A549 treated with DMSO at 1 μM for 4 hours (cell line): ENCODE measurements at places on chromosomes 11 and 22. TPM values are rescaled to one million over a fixed set of nuclear protein-coding genes. Genes with fewer than 3 reads are reported as not detected.

The APOA4 gene
- not detected in 5 replicates for total RNA-seq

The DRICH1 gene
- total RNA-seq: 0.09 to 0.26 TPM (median 0.13 TPM) in 4 of 5 replicates, not detected in the other

The OR52E8 gene
- not detected in 5 replicates for total RNA-seq

The KRTAP5-2 gene
- total RNA-seq: not detected in 5 replicates

The SCN2B gene
- not detected in 5 replicates for total RNA-seq

The SLC6A5 gene
- not detected in 5 replicates for total RNA-seq

The TOB2 gene
- 21.0 to 25.7 TPM (median 23.5 TPM) in 5 replicates for total RNA-seq

The FOLR2 gene
- total RNA-seq: not detected in 5 replicates

The FIBIN gene
- not detected in 5 replicates for total RNA-seq

The C11orf52 gene
- total RNA-seq: not detected in 5 replicates

The SCGB1A1 gene
- not detected in 5 replicates for total RNA-seq
